Left lung (tissue), 14 donors: ENCODE measurements at places on chromosomes 4 and X. TPM values are rescaled to one million over a fixed set of nuclear protein-coding genes. Genes with fewer than 3 reads are reported as not detected.
A peak's percentile ranks its signal among the peaks of the same experiment; 100 is the strongest.

GRCh38 chrX:150436195-150436594 is 73.1 kb downstream of the MAMLD1 start:
- no peak for DNase-seq

DNA sequence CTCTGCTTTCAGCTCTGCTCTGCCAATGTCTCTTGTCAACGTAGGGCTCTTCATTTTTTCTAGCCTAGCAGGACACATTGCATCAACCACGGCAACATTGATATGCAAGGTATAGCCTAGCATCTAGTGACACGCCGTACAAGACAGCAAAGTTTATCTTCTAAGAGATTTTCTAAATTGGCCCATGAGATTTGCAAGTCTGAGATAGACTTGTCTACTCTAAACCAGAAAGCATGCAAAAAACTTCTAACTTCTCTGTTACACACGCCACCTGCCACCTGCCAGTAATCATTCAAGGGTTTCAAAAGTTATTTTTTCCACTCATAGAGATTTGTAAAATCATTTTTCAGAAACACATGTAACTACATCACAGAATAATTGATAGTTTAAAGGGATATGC is 1265.7 kb downstream of the C4orf33 start:
- no peak for DNase-seq

MAGEA10 gene
- not detected for total RNA-seq

- no peak for DNase-seq
Measured at GRCh38 chr4:124067046-124067445, 645.5 kb downstream of the ANKRD50 start.

DNA sequence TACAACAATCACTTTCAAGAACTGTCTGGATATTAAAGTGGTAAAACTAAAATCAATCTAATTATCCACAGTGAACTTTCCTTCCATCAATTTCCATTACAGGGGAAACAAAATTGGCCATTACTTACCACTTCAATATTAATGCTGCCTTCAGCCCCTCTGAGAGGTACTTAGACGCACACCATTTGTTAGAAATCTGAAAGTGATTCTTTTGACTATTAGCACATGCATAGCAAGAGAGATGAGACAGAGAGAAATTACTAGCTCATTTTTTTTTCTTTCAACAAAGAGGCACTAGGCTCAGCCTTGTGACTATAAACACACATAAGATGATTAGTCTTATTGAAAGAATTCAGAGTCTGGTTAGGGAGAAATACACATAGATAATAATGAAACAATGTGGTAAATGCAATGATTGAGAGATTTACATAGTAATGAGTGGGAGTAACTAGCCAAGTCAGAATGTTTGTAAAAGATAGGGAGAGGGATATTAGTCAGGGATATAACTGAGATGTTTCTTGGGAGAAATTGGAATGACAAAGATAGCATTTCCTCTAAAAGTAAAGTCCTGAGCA is 93.3 kb downstream of the YIPF7 start:
- DNase-seq = no peak

GRCh38 chr4:70831293-70831692 is 8.4 kb downstream of the GRSF1 start:
- no peak for DNase-seq

COL25A1 gene
- total RNA-seq = 0.13 TPM

AR gene
- total RNA-seq = 3.9 TPM

DNA sequence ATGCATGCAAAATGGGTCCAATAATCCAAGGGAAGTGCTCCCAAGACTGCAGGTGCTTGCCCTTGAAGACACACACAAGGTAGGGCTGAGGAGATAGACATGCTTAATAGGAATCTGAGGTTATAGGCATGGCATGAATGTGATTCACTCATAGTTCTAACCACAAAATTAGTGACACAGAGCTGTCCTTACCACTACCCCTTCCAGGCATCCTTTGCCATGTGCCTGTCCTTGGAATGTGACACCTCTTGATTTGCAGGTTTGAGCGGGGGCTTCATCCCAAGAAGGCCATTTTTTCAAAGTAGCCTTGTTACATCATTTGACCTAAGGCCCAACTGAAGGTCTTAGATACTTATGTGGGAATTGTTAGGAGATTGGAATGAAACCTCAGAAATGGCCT is 112.5 kb downstream of the CCNG2 start:
- no peak for DNase-seq

MND1 gene
- 2.3 TPM for total RNA-seq

DNA sequence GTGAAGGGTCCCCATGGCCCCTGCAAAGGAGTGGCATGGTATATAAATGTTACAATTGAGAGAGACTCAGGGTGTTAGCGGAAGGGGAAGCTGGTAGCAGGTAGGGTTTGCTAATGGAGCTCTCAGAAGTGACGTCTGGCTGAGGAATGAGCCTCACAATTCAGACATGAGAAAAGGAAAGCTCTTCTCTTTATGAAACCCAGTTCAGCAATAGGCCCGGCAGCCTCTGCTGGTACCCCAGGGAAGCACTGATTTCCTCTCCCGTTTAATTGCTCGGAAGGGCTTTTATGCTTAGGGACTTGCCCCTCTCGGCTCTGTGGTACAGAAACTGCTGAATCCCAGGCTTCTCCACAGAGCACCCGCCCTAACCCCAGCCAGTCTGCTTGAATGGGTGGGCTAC is 19.4 kb upstream of the AFAP1 start:
- DNase-seq = no peak

SERPINA7 gene
- not detected for total RNA-seq

CENPI gene
- total RNA-seq = 5.2 TPM

SYP gene
- total RNA-seq = 2.1 TPM

PCDH18 gene
- 12.1 TPM for total RNA-seq

GRCh38 chr4:169131556-169132208 is 121.6 kb upstream of the CBR4 start:
- DNase-seq = no peak

GPR82 gene
- 0.37 TPM for total RNA-seq

ZFP92 gene
- 2.9 TPM for total RNA-seq

DNA sequence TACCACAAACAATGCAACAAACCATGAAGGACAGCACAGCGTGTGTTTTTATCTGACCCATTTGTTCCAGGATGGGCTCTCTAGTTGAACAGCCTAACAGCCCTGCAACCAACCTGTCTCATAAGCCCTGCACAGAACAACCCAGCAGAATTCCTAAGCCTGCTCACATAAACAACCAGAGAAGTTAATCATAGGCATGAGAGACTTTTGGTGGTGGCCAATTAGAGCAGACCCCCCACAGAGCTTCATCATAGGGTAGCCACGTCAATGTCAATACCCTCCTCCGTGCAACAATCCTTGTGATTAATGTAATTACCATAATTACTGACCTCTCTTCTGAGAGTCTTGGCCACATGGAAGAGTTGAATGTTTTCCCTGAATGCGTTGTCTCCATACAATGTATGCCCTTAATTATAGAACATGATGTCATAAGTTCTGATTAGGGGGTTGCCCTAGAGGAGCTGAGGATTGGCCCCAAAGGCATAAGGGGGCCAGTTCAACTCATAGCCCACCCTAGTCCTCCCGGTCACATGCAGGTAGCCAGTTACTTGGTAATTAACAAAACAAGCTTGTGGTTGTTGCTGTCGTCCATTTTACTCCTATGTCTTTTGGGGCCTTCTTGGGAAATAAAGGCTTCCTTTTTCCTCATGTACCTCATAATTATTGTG is 92.7 kb downstream of the SYNPO2 start:
- no peak for DNase-seq

DNA sequence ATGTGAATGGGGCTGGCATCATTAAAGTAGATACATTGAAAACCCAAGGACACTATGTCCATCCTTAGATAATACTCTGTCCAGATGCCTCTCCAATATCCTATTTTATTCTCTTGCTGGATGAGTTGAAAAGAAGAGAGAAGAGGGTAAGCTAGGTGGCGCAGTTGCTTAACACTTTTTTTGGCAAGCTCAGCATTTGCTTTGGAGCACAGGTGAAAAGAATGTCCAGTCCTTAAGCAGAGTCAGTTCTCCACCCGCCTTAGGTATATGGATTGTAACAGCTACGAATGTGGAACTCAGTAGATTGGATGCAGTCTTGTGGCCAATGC is 208.4 kb downstream of the NWD2 start:
- DNase-seq = peak; percentile 74

DNA sequence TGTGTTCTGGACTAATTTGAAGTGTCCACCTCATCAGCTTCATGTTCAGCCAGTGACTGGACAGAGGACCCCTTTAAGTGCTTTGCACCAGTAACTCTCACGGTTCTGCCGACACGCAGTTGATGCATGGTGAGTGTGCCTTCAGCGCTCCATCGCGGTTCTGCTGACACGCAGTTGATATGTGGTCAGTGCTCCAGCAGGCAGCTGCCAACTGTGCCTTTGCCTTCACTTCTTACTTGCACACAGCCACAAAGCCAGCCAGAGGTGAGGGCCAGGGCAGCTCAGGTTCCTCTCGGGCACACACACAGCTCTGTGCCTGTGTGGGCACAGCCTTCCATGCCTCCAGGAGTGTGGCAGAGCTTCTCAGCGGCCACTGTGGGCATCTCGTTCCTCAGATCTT is 12.4 kb downstream of the NKX1-1 start:
- no peak for DNase-seq

- no peak for DNase-seq
Measured at GRCh38 chr4:13329340-13329850, 154.7 kb downstream of the RAB28 start.

DNA sequence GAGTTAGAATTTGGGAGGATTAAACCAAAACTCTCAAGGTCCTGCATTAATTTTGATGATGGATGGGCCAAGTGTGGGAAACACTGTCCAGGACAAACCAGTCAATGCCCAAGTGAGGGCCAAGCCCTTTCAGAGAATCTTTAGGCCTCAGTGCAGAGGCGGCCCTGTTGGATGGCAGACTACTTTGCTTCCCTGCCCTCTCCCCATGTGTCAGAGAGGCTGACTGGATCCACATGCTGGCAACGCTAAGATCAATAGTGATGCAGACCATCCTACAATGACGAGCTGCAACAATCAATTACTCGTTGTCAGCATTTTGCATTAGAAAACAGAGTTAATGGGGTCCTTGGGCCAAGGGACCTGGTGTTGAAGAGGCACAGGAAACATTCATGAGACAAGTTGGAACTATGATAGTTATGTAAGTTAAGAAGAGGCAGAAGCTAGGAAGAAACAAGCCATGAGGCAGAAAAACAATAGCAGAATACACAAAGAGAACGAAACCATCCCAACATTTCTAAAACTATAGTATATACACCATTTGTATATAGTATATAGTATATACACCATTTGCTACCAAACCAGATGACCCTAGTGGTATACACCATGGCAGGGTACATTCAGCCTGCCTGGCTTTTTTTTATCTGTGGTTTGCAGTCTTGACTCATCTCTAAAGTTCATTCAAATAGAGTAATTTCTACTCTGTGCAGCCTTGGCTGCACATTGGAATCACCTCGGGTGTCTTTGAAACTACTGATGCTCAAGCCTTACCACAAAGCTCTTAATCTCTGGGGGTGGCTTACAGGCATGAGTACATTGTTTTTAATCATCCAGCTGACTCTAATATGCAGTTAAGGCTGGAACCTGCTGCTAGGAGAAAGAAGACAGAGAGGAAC is 147.7 kb upstream of the GYPA start:
- peak; percentile 6 for DNase-seq

- no peak for DNase-seq
Measured at GRCh38 chrX:66013194-66013816, 26.6 kb downstream of the VSIG4 start.
